Effector memory CD4-positive, alpha-beta T cell (primary cell): ENCODE measurements at places on chromosomes 7 and 10.

- peak; percentile 1 for DNase-seq
These were observed 251.0 kb downstream of the NSUN6 start for GRCh38 chr10:18400201-18400905.

DNA sequence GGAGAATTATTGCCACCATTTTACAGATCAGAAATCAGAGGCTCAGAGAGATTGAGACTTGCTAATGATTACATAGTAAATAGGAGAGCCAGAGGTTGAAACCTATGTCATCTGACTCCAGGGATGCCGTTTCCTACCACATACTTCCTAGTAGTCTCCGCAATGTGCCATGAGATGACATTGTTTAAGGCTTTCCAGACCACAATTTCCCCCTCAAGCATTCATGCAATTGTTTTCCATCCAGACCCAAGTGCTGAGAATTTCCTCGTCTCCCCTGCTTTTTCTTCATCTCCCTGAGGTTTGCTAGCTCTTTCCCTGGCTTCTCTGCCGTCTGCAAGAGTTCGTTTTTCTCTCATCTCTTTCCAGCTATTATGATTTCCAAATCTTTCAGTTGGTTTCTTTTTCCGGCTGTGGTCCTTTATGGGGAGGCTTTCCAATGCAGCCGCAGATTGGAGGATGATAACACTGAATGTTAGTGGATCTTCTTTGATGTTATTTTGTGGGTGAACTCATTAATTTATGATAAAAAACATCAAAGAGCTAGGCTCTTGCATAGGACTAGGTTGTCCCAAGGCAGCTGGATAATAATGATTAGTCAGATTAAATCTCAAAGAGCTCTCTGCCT is 6.9 kb upstream of the GOLGA7B start:
- DNase-seq = no peak

DNA sequence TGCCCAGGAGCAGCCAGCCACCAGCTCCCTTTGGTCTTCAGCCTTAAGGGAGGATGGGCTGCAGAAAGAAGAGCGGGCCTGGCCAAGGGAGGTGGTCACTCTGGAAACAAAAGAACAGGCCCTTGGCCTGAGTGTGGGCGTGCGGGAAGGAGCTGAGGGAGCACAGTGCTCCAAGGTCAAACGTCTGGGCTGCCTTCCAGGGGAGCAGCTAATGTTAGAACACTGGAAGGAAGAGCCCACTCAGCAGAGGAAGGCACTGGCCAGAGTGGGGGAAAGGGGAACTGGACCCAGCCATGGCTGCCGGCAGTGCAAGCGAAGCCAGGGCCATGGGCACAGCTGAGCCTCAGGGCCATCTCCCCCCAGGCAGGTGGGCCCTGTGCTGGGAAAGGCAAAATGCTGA is 42.7 kb downstream of the FAM53B start:
- no peak for DNase-seq

- no peak for DNase-seq
These were observed 4.5 kb downstream of the CHCHD3 start for GRCh38 chr7:133077394-133077793.

- DNase-seq = no peak
These were observed 277.5 kb downstream of the PLXNA4 start for GRCh38 chr7:132298790-132299189.
